ENCODE measurements at places on chromosomes 16 and 17.

- DNase-seq: no peak
Observed at GRCh38 chr17:69869667-69870066, 205.4 kb upstream of the KCNJ16 start.

DNA sequence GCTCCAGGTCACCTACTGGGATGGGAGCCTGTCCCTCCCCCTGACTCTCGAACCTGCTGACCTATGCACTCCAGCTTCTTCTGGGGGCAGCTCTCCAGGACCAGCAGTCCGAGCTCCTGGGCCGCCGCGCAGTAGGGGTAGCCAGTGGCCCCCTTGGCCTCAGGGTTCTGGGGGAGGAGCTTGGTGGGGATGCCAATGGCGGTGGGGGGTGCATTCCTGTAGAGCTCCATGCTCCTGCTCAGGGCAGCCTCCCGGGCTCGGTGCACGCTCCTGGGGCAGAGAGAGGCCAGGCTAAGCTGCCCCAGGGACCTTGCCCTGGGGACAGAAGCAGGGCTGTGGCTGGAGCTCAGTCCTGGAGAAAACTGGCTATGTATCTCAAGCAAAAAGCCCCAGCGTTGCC is 7.7 kb upstream of the SPATA2L start:
- DNase-seq: no peak

- no peak for DNase-seq
Observed at GRCh38 chr17:37450112-37450511, 39.6 kb upstream of the DUSP14 start.

- no peak for DNase-seq
Observed at GRCh38 chr17:9598661-9599060, 22.2 kb downstream of the CFAP52 start.

GRCh38 chr16:23952128-23952970 is 116.6 kb downstream of the PRKCB start:
- DNase-seq: no peak

GRCh38 chr16:73804456-73804855 is 492.2 kb upstream of the PSMD7 start:
- no peak for DNase-seq

- DNase-seq: no peak
Observed at GRCh38 chr16:58649707-58650106, 20.1 kb upstream of the CNOT1 start.

GRCh38 chr16:74601126-74601871 is 5.6 kb downstream of the GLG1 start:
- DNase-seq: peak; percentile 12

DNA sequence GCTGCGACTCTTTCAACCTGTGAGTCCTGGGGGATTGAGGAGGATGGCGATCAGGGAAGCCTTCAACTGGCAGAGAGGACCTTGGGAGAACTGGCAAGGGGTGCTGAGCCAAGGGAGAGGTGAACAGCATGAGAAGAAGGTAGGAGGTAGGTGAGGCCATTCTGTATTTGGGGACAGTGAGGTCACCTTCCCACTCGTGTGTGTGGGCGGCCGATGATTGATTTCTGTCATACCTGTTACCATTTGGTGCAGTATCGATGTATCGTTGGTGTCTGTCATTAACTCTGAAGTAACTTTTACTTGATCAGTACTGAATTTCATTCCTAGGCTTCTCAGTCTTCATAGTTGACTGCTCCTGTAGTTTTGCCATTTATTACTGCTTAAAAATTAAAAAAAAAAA is 3.8 kb downstream of the ARSG start:
- DNase-seq: no peak

DNA sequence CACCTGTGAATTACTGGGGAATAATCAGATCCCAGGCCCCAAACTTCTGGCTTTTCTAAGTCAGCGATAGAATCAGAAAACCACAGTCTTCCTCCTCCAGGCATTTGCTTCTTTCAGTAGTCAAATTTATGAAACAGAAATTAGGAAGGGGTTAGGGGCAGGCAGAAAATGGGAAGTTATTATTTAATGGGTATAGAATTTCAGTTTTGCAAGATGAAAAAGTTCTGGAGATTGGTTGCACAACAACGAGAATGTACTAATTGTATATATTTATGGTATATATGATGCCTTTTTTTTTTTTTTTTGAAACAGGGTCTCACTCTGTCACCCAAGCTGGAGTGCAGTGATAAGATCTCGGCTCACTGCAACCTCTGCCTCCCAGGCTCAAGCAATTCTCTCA is 23.5 kb downstream of the ORC6 start:
- no peak for DNase-seq
